ENCODE measurements at places on chromosomes 11 and 22.

DNA sequence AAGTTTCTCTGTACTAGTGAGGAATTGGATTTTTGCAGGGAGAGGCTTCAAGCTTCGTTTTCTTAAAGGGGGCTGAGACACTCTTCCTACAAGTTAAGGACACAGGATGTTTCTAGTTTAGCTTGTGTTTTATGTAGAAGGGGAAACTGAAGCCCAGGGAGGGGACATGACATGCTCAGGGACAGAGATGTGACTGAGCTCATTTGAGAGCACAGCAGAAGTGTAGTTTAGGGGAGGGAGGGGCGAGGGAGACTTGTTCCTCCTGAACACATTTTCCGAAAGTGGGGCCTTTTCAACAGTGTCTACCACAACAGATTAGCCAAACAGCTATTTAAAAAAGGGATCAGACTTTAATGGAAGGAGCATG is 148.1 kb downstream of the FBXO7 start:
- DNase-seq, result no peak

DNA sequence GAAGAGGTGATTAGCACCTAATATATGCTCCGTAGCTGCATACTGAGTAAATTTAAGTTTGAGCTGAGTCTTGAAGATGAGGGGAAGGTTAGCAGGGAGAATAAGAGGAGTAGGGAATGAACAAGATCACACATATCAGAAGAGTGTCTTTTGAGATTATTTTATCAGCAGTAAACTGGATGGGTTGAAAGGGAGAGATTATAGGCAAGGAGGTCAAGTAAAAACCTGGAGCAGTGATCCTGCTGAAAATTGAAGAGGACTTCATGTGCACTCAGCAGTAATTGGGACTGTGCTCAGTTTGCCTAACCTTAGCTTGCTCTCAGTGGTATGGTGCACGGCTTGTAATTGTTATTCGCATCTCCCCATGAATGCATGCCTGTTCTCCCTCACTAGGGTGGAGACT is 79.5 kb upstream of the PICALM start:
- DNase-seq, result no peak

- no peak for DNase-seq
These were observed 51.6 kb downstream of the MTMR3 start for GRCh38 chr22:29934596-29934995.

DNA sequence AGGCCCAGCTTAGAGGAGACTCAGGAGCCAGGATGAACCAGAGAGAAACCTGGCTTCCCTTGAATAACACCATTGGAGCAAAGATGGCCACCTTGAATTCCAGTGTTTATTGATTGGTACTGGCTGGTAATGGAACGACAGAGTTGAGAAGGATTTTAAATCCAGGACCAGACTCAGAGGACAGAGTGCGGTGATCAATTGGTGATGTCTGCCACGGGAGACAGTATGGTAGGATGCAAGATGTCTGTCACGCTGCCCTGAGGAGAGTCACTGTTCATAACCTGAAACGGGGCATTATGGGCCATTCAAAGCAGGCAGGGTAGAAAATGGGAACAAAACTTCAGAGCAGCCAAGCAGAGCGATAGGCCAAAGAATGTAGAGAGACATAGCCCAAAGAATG is 55.4 kb upstream of the ISX start:
- no peak for DNase-seq

GRCh38 chr11:1743585-1744136 is 6.7 kb downstream of the IFITM10 start:
- no peak for DNase-seq
